HepG2 (cell line): ENCODE measurements at places on chromosomes 7 and 10.

DNA sequence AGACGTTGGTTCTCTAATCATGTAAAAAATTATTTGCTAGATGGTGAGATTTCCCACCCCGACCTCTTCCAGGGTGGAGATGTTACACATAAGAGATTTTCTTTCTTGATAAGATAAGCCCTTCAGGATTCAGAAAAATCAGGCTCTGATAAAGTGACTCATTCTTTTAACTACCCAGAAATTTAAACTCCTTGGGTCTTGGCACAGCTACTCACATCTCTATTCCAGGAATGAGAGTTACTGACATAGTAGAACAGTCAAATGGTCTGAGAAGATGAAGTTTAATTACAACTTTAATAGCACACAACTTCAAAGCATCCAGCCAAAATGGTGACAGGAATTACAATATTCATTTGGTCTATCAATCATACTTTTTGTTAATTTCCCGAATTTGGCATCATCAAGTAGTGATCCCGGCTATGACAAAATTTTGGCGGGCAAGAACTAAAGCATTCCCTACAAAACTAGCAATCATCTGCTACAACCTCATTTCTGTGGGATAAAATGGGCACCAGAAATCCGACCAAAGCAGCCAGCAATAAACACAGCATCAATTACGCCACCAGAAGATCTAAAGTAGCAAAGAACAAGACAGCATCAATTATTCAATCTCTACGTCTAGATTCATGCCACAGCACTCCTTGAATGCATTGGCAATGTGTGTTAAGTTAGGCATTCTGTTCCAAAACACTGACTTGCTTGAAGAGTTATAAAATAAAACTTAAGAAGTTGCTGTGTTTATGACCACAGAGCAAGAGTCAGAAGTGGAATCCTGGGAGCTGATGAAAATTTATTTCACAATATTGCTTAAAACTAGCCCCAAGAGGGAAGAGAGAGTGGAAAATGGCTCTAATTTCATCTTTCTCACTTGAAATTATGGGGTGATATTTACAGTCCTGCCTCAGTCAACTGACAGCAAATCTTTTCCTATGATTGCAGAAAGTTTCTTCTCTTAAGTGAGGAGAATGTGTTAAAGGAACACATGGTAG is 565.7 kb upstream of the ANKRD30A start:
- DNase-seq: no peak

GRCh38 chr10:49000437-49001398 is 61.1 kb upstream of the LRRC18 start:
- no peak for DNase-seq

DNA sequence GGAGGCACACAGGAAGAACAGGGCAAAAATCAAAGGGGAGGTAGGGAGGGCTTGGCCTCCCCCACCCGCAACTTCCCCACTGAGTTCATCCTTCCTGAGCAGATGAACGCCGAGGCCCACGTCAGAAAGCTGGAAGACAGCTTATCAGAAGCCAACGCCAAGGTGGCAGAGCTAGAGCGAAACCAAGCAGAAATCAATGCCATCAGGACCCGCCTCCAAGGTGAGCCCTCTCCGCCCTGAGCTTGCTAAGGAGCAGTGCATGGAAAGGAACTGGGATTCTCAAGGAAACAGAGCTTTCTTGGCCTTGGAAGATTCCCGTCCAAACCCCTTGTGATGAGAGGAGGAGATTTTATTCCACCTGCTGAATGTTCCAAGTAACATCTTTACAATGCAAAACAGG is 16.5 kb downstream of the MYH16 start:
- DNase-seq: no peak

- DNase-seq: no peak
Measured at GRCh38 chr7:117008118-117008885, 55.0 kb downstream of the ST7 start.

DNA sequence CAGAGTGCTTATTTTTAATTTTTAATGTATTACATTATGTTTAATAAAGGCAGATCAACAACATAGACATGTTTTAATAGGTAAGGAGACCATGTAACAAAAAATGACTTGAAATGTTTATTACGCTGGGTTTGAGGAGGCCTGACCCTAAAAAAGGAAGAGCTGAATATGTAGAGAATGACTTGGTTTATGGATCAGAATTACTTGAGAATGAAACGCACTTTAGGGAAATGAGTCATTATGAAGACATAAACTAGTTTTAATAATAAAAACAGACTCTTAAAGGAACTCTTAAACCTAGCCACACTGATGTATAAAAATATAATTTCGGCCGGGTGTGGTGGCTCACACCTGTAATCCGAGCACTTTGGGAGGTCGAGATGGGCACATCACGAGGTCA is 56.5 kb downstream of the CTTNBP2 start:
- no peak for DNase-seq

DNA sequence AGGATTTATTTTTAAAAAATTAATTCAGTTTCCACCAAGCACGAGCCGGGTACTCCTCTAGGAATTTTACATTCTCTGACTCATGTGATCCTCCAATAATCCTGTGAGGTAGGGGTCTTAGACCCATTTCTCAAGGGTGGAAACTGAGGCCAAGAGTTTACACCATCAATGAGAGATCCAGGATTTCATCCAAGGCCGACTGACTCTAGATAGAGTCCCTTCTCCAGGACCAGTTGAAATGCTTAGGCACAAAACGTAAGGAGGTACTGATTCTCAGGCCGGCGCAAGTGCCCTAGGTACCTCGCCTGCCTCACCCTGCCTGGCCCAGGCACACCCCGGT is 95.7 kb upstream of the DUSP5 start:
- DNase-seq: no peak

- DNase-seq: no peak
Measured at GRCh38 chr10:9437131-9437530, 1382.6 kb downstream of the GATA3 start.

GRCh38 chr7:104943502-104944343 is 70.3 kb upstream of the KMT2E start:
- peak; percentile 94 for DNase-seq

DNA sequence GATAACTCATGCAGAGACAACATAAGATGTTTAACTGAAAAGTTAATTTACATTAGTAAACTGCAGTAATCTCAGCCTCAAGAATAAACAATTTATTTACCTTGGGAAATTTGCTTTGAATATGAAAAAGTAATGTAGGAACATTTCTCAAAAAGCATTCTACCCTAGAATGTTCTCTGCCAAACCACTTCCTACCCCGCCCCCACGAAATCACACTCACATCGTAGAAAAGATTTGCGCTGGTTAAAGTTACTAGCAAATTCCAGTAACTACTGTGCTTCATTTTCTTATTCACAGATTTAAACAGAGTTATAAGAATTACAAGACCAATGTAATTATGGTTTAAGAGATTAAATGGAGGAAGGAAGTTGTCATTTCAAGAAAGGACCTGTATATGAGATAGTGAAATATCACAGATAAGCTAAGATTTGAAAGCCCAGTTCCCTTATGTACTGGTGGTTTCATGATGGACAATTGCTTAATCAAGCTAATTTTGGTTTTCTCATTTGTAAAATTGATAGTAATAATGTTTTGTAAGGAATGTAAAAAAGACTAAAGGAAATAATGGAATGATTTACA is 175.4 kb downstream of the GNAI1 start:
- DNase-seq: no peak

GRCh38 chr7:72057231-72057630 is 354.9 kb downstream of the CALN1 start:
- no peak for DNase-seq

DNA sequence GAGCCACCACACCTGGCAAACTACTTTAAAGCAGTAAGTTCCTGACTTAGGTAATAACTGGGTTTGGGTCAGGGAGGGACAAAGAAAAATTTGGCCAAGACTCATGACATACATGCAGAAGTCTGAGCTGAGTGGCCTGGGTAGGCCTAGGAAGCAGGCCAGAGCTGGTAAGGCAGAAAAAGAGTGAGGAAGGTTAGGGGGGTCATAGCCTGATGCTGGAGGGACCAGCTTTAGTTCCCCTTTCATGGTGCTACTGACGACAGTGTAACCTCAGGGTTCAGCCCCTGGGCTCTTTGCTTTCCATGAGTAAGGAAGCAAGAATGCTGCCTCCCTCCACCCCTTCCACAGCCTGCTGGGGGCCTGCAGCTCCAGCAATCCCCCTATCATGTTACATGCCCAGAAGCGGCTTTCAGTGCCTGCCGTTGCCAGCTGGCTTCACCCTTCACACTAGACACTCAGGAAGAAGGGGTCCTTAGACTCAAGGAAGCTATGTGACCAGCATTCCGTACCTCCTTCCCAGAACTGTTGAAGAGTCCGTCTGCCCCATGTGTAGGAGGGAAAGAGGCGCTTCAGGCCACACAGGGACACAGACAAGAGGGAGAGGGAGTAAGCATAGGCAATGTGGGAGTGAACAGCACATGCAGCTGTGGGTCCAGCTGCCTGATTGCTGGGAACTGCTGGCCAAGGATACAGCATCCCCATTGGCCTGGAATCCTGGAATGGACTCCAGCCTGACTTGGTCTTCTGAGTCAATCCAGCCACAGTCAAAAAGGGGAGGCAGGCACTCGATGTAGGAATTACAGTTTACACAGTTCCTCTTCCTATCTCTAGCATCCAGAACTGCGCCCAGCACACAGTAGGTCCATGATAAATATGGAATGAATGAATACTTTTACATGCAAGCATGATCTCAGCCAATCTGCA is 4.1 kb upstream of the PLAU start:
- DNase-seq: peak; percentile 64

DNA sequence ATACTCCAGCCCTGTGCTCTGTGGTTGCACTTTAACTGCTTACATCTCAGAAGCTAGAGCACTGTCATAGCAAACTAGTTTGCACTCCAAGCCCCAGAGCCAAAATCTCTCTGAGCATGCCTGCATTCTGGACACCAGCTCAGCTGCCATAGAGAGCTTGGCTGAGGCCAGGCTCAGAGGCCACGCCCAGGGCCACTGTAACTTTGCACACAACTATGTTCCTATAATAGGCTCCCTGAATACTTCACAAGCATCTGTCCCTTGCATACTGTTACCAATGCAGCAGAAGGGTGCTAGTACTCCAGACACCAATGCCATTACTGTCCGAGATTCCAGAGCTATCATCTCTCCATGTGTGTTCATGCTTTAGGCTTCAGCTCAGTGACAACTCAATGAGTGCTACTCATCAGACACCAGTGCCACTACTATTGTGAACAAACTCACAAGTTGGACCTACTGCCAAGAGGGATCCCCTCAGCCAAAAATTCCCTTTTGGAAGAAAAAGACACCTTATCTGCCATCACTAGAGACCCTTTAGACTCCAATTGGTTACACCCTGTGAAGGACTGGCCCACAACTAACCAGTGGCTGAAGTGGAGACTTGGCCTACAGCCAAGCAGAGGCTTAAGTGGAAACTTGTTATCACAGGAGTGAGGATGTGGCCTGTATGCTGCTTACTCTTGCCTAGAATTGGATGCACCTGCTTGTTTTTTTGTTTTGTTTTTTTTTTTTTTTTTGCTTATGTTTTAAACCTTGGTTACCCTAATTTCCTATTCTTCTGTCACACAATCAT is 211.6 kb upstream of the MAGI2 start:
- DNase-seq: no peak

DNA sequence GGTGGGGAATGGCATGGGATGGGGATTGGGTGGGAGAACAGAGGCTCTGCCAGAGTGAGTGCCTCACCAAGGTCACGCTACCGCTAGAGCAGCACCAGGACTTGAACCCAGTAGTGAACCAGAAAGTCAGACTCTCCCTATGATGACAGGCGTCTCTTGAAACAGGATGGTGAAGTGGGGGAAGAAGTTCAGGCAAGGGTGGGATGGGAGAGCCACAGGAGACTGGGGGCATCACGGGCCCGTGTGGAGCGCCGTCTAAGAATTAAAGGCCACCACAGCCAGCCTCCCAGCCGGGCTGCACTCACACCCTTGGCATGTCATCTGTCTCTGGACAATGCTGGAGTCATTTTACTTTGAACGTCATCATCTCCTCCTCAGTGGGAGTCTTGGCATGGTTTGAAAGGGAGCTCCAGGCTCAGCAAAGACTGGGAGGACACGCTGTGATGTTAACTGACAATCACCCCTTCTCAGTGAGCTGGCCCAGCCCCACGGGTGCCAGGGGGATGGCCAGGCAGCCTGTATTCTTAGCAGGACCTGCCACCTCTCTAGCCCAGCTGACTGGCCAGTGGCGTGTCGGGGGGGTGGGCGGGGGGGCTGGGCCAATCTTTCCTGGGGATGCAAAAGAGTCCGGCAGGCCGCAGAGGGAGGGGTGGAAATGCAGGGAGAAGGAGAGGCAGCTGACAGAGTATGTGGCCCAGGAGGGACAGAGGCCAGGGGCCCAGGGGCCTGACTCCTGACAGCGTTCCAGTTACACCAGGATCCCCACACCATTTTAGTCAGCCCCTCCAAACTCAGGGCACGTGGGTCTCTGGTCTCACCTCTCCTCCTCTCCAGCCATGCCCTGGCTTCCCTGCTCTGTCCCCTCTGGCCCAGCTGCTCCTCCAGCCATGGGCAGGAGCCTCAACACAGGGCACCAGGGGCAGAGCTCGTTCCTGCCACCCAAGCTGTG is 96.2 kb downstream of the VOPP1 start:
- no peak for DNase-seq

- no peak for DNase-seq
Measured at GRCh38 chr10:71083716-71083975, 128.7 kb upstream of the UNC5B start.

GRCh38 chr10:122638106-122638505 is 61.5 kb downstream of the C10orf120 start:
- no peak for DNase-seq
